Mucosa of descending colon (tissue), 3 donors: ENCODE measurements at places on chromosomes 12 and 14. TPM values are rescaled to one million over a fixed set of nuclear protein-coding genes. Genes with fewer than 3 reads are reported as not detected.
A peak's percentile ranks its signal among the peaks of the same experiment; 100 is the strongest.

- DNase-seq = no peak
Measured at GRCh38 chr12:104083769-104084475, 19.6 kb downstream of the HCFC2 start.

DNA sequence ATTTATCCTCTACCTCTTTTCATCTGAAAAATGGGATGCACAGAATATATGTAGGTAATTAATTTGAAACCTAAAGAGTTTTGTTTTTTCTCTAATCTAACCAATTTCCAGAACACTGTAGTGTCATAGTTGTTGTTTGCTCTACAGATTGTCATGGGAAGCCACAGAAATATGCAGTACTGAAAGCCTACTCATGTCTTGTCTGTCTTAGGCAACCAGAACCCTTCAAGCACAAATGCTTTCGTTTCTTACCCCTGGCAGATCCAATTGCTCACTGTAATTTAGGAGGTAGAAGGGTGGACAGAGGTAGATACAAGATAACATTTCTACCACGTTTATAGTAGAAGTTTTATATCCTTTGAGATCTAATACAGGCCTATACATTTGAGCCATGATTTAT is 330.2 kb upstream of the NOVA1 start:
- no peak for DNase-seq

DNA sequence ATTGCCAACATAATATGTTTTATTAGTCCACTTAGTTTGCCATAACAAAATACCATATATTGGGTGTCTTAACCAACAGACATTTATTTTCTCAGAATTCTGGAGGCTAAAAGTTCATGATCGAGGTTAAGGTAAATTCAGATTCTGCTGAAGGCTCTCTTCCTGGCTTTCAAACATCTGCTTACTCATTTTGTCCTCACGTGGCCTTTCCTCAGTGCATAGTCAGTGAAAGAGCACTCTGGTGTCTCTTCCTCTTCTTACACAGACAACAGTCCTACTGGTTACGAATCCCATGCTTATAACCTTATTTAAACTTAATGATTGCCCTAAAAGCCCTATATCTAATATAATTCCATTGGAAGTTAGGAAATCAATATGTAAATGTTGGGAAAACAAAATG is 479.7 kb downstream of the FSCB start:
- no peak for DNase-seq

DNA sequence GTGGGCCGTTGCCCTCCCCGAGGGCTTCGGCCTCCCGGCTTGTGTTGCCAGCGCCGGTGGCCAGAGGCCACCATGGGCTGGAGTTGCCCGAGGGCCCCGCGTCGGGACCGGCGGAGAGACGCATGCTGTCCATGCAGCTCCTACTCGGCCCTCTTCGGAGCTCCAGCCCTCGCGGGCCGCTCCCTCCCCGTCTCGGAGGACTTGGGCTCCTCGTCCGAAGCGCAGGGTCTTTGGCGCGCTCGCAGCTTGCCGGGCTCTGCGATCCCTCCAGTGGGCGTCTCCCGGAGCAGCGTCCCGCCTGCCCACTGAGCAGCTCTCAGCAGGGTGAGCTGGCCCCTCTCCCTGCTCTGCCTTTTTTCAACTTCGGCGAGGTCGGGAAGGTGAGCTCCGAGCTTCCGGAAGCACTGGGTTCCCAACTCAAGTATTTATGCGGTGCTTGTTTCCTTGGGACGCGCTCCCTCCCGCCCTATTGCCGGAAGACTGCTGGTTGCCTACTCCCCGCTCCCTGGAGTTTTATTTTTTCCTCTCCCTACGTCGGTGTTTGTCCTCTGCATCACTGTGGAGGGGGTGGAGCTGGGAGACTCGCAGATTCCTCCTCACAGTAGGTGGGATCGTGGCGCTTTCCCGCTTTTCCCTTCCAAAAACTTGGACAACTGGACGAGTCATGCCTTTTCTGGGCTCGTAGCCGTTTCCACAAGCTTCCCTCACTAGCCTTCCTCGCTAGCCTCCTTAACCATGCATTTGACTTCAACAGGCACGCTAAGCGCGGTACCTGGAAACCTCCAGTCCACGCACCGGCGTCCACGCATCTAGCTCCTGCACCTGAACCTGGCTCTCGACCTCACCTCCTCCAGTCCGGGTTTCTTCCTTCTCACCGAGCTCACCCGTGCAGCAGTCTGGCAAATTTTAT is at the start of gene AVPR1A:
AVPR1A (minus strand) TSS at position 489 of the 910 bp plus-strand sequence; CDS start at position 124, 365 bp downstream.
- peak; percentile 4 for DNase-seq

- no peak for DNase-seq
Measured at GRCh38 chr14:50937325-50937724, 7.0 kb downstream of the PYGL start.

DNA sequence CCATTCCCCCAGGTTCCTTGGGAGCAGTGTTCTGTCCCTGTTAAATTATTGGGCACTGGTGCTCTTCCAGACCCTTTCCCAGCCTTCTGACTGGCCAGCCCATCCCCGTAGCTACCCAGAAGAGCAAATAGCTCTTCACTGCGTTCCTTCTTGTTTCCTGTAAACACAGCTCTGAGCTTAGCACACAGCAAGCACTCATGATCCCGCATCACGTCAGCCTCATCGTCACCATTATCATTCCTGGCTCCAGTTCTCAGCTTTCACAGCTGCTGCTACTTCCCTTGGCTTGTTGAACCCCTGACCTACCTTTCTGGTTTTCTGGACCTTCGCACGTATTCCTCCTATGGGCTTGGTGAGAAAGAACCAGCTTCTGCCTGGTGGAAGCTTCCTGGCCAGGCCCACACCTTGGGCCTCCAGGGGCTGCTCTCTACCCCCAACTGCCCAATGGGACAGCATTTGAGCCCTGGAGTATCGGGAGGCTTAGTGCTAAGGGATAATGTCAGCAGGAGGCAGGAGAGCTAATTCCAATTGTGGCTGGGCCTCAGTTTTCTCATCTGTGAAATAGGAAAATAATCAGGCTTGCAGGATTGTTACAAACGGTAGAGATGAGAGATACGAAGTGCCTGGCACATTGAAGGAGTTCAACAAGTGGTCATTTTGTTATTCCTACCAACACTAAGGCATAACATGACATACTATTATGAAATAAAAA is 22.6 kb upstream of the PAPOLA start:
- no peak for DNase-seq

DNA sequence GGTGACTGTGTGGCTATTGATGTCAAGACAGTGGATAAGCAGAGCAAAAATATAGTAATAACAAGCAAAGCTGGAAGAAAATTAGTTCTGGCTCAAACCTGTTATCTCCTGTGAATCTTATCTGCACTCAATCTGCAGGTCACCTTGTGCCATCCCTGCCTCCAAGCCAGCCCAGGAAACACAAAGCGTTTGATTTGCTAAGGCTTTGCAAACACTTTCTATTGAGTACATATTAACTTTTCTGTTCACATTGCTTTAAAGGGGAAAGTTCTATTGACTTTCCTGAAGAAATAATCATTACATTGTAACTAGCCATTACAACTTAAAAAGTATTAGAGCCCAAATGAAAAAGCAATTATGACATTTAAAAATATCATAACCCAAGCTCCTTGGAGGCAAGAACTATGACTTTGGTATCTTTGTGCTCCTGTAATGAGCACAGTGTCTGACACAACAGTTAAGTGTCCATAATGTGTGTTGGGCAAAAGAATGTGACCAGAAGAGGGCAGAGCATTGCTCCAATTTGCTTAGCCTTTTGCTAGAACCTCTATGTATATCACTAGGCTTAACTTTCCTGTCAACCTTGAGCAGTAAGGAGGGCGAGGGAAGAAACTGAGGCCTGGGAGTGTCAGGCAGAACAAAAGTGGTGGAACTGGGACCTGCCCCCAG is 24.7 kb downstream of the SERPINA3 start:
- no peak for DNase-seq

GRCh38 chr12:121203482-121203881 is 6.4 kb upstream of the P2RX4 start:
- no peak for DNase-seq

DNA sequence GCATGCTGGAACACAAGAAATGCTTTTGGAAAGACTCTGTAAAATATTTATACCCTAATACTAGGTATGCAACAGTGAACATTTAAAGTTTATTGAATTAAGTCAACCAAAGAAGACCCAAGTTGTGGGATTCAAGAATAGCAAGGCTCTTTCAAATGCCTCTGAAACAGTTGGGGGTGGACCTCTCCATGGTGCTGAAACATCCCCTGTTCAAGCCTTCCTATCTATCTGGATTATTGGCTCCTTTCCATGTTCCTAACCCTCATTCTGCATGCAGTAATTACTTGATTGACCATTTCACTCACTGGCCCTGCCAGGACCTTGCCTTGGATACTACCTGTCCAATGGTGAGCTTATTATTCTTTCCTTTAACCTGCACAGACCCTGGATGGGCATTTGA is 349.7 kb downstream of the NRXN3 start:
- no peak for DNase-seq

GRCh38 chr12:108722992-108723766 is 8.1 kb downstream of the CORO1C start:
- DNase-seq = no peak

GRCh38 chr12:132076711-132077110 is 67.4 kb downstream of the DDX51 start:
- no peak for DNase-seq

DNA sequence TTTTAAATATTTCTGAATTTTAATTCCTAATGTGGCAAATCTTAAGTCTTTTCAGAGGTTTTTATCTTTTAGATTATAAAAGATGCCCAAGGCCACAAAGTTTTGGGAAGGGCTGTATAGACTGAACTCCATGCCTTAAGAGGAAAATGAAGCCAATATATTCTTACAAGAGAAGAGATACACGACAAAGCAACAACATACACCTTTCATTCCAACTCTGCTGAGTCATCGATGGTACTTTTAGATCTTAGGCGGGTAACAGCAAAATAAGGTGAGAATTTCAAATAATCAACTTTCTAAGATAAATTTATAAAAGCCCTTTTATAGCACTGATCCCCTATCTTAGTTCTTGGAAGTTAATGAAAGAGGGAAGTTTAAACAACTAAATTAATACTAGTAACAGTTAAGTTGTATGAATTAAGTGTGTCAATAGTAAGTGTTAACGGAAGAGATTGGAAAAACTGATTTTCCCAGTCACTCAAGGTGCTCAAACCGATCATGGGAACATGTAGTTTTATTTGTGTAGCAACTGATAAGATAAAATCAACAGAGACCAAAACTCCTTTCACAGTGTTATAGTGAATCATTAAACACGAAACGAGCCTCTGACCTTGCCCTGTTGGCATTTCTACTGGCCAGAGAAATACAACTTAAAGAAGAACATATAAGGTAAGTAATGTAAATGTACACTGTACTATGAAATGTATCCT is 18.8 kb upstream of the PIK3C2G start:
- DNase-seq = peak; percentile 44

DNA sequence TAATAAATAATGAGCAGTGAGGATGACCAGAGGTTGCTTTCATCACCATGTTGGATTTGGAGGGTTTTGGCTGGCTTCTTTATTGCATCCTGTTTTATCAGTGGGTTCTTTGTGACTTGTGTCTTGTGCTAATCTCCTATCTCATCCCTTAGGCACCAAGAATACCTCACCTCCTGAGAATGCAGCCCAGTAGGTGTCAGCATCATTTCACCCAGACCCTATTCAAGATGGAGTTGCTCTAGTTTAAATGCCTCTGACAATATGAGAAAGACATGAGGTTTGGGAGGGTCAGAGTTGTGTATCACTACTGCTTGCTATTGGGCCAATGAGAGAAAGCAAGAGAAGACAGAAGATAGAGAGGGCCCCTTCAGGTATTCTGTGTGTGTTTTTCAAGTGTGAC is 592.2 kb downstream of the ETNK1 start:
- DNase-seq = no peak

DNA sequence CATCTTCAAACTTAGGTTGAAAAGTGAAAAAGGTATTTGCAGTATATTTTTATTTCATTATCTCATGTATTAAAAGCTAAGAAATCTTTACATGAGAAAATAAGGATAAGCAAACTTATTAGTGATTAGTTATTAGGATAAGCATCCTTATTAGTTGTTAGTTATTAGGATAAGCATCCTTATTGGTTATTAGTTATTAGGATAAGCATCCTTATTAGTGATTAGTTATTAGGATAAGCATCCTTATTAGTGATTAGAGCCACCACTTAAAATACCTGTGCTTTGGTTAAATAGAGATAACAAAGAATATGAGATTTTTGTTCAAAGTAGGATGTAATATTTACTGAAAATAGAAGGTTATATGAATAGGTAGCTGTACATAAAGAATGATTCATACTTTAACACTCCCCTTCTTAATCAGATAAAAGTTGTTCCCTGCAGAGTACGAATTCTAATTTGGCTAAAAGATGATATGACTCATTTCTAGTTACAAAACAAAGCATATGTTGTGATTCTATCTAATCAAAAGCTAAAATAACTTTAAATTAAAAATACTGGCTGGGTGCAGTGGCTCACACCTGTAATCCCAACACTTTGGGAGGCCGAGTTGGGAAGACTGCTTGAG is 56.4 kb downstream of the KDM5A start:
- DNase-seq = no peak

DNA sequence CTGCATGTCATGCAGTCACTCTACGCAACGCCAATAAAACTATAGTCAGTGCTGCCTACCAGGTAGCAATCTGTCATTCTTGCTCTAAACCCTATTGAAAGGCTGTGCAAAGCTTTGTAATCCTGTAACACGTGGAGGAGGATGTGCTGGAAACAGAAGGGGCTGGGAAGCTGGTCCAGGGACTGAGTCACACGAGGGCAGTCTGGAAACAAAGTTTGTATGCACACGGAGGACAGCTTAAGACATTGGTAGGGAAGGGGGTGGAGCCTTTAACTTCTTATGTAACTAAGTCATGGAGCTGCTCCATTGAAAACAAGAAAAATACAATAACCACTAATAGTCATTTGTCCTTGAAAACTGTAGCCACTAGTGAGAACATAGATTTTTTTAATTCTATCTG is 128.0 kb downstream of the BCAT1 start:
- DNase-seq = no peak

Gene KRT76
- not detected for total RNA-seq

Gene VDR
- 175 TPM for total RNA-seq

Gene CPM
- 130 TPM for total RNA-seq

Gene HOXC6
- 0.22 TPM for total RNA-seq

Gene RDH12
- total RNA-seq = not detected

Gene ST8SIA1
- total RNA-seq = 3.2 TPM

Gene SPATS2
- total RNA-seq = 18.3 TPM

Gene ARHGAP9
- 15.0 TPM for total RNA-seq

Gene USP44
- total RNA-seq = 1.7 TPM

Gene POTEM
- total RNA-seq = not detected

Gene C12orf42
- not detected for total RNA-seq

Gene CLEC9A
- 0.47 TPM for total RNA-seq
